NCI-H1092 treated with DMSO at 0.1 percent for 48 hours (cell line): ENCODE measurements at places on chromosomes 5 and 9.

GRCh38 chr5:173201636-173202265 lies 33.3 kb downstream of the NKX2-5 start:
- DNase-seq: no peak

DNA sequence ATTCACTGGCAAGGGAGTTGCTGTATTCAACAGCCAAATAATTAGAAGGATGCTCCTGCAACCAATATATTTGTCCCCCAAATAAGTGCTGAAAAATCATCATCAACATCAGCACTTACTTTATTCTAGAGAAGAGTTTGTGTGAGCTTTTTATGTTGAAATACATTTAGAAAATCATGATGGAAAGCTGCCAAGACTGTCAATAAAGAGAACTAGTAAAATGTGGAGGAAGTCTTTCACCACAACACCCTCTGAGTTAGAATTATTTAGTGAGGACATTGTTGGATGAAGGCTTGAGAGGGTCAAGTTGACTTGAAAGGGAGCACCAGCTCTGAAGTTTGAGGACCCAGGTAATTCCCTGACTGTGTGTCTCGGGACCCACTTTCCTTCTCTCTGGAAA lies 100.2 kb upstream of the TBCA start:
- no peak for DNase-seq

DNA sequence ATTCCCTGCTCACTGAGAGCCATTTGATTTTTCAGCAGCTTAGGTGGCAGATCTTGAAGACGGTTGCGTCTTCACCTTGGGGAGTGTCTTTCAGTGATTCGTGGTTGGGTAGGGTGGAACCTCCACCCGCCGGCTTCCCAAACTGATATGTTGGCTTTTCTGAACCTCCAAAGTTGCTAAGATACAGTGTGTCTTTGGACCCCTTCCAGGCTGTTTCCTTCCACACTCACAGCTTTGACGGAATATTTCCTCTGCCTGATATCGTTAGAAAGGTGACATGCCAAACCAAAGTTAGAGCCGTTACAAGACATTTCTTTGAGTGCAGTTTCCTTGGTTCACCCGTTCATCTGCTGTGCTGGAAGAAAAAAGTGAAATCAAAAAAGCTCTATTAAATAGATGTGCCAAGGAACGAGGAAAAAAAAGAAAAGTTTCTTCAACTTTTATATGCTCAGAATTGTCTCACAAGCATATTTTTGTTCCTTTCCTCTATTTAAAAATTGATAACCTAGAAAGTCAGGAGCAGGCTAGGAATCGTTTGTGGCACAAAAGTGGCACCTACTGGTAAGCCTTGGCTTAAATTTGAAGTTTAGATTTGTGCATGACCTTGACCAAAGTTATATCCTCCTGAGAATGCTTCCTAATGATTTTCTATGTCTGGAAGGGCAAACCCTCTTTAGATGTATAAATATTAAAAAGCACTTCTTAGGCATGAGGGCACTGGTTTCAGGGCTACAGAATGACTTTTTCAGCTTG lies 270.7 kb upstream of the WWC1 start:
- DNase-seq: no peak

GRCh38 chr9:61666310-61666709 lies 476.5 kb downstream of the SPATA31A7 start:
- DNase-seq: no peak

GRCh38 chr9:87054999-87055686 lies 107.8 kb upstream of the GAS1 start:
- DNase-seq: no peak

DNA sequence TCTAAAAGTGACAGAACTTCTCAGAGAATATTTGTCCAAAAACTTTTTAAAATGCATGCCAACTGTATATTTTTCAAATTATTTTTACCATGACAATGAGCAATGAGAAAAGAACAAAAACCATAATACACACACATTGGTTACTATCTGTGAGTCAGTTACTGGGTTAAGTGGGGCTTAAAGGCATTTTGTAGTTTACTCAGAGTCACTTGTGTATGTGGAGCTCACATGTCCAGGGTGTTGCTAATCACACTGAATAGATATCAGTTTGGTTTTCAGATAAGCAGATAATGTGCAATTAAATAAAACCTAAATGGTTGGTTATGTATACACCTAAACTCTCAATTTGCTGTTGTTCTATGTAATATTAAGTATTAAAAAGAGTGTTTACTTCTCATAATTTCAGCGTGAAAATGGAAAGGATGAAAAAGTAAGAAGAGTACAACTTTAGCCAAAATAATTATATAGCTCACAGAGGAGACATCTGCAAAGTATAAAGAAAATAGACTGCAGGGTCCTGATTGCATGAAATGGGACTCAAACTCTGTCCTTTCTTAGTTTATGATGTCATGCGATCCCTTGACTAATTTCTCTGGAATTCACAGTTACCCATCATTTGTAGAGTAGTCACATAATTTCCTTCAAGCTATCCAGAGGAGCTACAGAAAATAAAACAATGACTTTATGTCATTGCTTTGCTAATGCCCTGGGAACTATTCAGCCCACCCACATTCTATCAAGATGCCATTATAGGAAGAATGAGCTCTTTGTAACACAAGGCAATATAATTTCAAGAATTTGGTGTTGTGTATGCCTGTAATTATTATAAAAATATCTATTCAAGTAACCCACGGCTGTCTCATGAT lies 388.0 kb upstream of the ZNF608 start:
- no peak for DNase-seq
